Midbrain (tissue), 1 donor: ENCODE measurements at places on chromosomes 12 and 14.

- no peak for DNase-seq
Measured at GRCh38 chr14:105076805-105077648, 11.8 kb upstream of the GPR132 start.

DNA sequence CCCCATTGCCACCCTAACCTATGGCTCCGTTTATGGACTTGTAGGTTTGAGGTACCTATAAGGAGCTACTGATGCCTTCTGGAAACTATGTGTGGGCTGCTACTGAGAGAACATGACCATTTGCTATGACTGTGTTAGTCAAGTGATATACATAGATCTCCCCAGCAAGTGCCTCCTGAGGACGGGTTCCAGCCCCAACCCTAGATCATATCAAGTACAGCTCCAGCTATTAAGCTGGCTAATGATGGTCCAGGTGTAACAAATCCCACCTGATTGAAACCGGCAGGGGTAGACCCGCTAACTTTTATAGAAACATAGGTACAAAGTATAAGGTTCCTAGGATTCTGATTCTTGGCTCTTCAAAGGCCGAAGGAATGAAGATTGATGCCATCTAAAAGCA is 23.7 kb downstream of the NINJ2 start:
- DNase-seq = no peak

GRCh38 chr12:11877102-11877826 is 193.5 kb upstream of the BCL2L14 start:
- no peak for DNase-seq

GRCh38 chr14:71538938-71539649 is 393.1 kb upstream of the RGS6 start:
- DNase-seq = no peak

- no peak for DNase-seq
Measured at GRCh38 chr12:97560350-97560749, 97.7 kb downstream of the RMST start.

DNA sequence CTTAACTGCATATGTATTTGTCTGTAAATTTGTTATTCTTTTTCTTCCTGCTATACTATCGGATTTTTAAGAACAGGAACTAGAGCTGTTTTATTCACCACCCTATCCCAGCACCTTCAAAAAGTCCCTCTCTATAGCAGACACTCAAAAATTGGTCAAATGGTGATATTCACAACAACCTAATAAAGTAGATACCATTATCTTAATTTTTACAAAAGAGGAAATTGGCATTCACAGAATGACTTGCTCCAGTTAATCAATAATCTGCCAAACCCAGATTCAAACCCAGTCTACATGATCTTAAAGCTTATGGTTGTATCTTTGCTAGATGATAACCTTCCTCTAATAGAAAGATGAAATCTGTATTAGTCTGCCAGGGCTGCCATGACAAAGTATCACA is 426.6 kb downstream of the EGLN3 start:
- DNase-seq = no peak

DNA sequence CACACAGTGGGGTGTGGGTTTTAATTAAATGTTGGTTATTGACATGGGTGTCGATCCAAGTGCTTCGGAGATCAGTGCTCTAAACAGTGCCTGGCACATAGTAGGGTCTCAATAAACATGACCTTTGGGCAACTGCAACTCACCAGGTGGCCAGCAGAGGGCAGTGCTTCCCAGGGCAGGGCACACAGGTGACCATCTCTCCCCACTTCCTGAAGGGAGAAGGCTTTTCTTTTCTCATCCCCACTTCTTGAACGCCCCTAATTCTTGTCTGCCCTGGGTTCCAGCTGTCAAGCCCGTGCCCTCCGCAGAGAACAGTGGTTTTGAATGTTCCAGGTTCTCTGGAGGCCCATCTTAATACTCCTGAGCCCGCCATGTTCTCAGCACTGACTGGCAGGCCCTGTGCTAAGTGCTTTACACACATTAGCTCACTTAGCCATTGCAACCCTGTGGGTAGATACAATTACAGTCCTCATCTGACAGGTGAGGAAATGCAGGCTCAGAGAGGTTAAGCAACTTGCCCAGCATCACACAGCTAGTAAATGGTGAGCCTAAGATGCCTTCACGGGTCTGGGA is 16.3 kb downstream of the RAPGEF3 start:
- DNase-seq = no peak

DNA sequence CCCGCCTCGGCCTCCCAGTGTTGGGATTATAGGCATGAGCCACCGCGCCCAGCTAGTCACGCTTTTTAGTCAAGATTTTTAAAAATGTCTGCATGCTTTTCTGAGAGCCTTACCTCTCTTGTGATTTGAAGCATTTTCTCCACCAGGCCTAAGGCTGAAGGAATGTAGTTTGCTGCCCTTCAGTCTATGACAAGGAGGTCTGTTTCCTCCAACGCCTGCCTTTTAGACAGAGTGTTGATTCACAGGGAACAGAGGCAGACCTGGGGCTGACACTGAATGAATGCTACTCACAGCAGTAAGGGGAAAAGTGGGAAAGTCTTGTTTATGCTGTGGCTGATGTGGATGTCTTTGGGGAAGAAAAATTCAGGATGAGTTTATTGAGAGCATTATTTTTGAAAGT is 27.2 kb upstream of the MDM2 start:
- no peak for DNase-seq

GRCh38 chr14:20631023-20631879 is 10.2 kb downstream of the OR6S1 start:
- DNase-seq = peak; percentile 47

DNA sequence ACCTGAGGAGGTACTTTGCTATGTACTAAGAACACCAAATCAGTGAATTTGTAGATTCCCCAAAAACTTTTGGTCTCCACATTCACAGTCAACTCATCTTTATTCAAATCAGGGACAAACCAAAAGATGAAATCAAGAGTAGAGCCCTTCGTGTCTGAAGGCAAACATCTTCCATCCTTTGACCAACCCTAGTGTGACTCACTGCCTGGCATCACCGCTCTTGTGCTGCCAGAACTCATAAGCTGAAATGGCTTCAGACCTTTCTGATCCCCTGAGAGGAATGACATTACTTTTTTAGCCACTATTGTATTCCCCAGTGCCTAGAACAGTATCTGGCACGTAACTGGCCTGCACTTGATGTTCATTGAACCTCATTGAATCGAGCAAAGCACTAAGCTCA is 50.1 kb downstream of the GOLGA5 start:
- DNase-seq = no peak

GRCh38 chr12:23950775-23951451 is 1.4 kb upstream of the SOX5 start:
- peak; percentile 11 for DNase-seq

GRCh38 chr12:103657331-103657730 is 70.3 kb downstream of the STAB2 start:
- DNase-seq = no peak

- DNase-seq = no peak
Measured at GRCh38 chr14:90281261-90281660, 24.9 kb downstream of the PSMC1 start.

- no peak for DNase-seq
Measured at GRCh38 chr14:99244941-99245563, 26.9 kb downstream of the BCL11B start.

DNA sequence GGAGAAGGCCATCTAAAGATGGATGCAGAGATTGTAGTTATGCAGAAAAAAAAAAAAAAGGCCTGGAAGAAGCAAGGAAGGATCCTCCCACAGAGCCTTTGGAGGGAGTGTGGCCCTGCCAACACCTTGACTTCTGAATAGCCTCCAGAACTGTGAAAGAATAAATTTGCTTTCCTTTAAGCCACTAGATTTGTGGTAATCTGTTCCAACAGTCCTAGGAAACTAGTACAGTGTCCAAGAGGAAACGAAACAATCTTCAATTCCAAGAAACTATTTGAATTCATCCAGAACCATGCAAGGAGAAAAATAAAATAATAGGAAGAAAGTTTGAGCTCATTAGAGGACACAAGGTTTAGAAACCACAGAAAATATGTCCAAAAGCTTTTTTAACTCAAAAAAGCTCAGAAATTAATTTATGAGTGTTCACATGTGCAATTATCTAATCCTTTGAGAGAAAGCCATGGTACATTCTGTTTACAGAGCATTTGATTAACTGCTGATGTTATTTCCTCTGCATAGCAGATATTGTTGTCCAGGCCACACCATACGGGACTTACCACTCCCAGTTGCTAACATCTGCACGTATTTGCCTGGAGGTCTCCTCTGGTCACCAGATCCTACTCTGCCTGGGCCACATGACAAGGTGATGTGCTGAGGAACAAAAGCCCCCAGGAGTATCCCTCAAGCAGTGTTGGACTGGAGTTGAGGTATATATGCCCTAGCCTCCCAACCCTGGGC is 30.0 kb upstream of the STAB2 start:
- no peak for DNase-seq

DNA sequence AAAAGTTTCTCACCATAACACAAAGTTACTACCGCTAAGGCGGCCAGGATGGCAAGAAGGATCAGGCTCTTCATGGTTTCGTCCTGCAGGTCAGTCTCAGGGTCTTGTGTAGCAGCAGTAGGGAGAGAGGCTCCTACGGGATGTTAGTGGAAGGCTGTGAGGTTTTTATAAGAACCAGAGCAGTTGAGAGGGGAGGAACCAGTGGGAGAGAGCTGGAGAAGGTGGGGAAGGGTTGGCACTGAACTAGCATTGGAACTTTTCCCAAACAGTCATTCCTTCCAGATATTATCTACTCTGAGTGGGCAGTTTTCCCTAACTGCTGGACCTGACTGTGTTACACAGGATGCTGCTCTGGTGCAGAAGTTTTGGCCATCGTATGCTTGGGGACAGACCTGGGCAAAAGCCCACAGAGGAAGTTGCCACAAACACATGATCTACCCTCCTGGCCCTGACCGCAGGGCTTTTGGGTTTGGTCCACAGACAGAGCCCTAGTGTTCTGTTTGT is at the start of gene MGP:
Gene MGP, minus strand, starts transcription at position 137 of the 504 bp plus-strand sequence. Its CDS starts 63 bp downstream, at position 74.
- DNase-seq = no peak

- no peak for DNase-seq
Measured at GRCh38 chr14:104108570-104109541, 23.4 kb downstream of the ASPG start.

GRCh38 chr14:60212503-60213371 is 36.3 kb upstream of the PPM1A start:
- no peak for DNase-seq

- no peak for DNase-seq
Measured at GRCh38 chr12:132653567-132654290, 33.4 kb downstream of the POLE start.

GRCh38 chr12:92075425-92075914 is 70.2 kb downstream of the BTG1 start:
- no peak for DNase-seq

- no peak for DNase-seq
Measured at GRCh38 chr12:92003701-92004100, 141.9 kb downstream of the BTG1 start.

DNA sequence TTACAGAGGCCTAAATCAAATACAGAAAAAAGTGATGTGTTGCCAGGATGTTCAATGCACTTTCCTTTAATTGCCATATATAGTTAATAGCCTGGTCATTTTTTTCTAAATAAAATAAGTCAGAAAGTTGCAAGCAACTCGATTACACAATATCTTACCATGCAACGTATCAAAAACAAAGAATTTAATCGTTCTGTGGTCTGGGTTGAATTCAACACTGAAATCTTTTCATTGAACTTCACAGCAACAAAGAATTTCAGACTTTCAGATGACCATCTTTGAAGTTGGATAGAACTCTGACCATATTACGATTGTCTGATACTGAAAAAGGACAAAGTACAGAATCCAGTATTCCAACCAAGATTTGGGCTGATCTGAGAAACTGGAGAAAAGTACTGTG is 231.9 kb downstream of the SLC25A21 start:
- DNase-seq = no peak

- no peak for DNase-seq
Measured at GRCh38 chr12:20370014-20370386, 1.7 kb downstream of the PDE3A start.

GRCh38 chr12:12683136-12683697 is 12.8 kb downstream of the GPR19 start:
- DNase-seq = no peak

DNA sequence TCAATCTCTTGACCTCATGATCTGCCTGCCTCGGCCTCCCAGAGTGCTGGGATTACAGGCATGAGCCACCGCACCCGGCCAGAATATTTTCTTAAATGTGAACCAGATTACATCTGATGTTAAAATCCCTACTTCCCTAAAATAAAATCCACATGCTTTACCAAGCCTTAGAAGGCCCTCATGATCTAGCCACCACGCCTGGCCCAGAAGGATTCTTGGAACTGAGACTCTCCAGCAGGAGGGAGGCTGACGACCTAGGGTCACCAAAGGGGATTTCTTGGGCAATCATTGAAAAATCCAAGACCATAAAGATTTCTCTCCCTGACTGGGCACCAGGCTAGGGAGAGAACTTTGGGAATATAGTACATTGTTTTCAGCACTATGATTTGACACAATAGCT is 25.2 kb upstream of the RASSF3 start:
- DNase-seq = no peak

GRCh38 chr12:6958609-6959057 is 7.5 kb downstream of the PTPN6 start:
- DNase-seq = no peak

DNA sequence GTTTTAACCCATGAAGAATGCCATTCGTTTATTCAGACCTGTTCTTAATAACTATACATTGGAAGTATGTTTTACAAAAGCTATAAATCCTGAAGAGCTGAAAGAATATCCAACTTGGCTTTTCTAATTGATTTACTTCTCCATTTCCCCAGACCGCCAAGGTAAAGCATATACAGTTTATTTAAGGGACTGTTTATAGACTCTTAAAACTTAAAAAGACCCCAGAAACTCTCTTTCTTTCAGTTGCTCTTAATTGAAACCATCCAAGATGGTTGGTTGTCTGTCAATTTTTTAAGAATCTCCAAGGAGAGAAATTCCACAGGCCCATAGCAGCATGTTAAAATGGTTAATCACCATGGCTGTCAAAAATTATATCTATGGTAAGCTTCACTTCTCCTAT is 8.8 kb downstream of the IGF1 start:
- DNase-seq = no peak

- no peak for DNase-seq
Measured at GRCh38 chr14:54775486-54776140, 127.0 kb downstream of the GCH1 start.

- DNase-seq = no peak
Measured at GRCh38 chr14:90268420-90268819, 12.1 kb downstream of the PSMC1 start.

DNA sequence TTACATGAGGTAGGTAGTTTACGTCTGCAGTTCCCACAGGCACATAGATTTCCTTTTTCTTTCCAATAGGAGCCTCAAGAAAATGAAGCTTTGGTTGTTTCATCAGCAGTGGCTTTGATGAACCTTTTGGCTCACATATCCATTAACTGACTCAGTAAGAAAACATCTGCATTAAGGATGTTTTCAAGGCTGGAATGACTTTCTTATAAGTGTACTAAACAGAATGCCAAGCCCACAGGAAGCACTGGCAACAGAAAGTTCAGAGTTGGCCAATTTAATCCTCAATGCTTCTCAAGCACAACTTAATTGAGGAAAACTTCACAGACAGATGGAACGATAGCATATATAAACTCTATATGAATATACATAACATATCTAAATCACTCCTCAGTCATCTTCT is 63.5 kb downstream of the ST8SIA1 start:
- no peak for DNase-seq

- no peak for DNase-seq
Measured at GRCh38 chr12:117646520-117646919, 285.1 kb upstream of the NOS1 start.

GRCh38 chr12:1791104-1791841 is 29.1 kb upstream of the LRTM2 start:
- peak; percentile 80 for DNase-seq

- DNase-seq = no peak
Measured at GRCh38 chr14:69183735-69184134, 7.6 kb upstream of the EXD2 start.

GRCh38 chr12:93704122-93704521 is 26.9 kb downstream of the CRADD start:
- DNase-seq = no peak
